NCI-H2029 (cell line): ENCODE measurements at places on chromosomes 3 and 15.

GRCh38 chr3:47022641-47023071 is 43.2 kb downstream of the NBEAL2 start:
- peak; percentile 99 for DNase-seq

DNA sequence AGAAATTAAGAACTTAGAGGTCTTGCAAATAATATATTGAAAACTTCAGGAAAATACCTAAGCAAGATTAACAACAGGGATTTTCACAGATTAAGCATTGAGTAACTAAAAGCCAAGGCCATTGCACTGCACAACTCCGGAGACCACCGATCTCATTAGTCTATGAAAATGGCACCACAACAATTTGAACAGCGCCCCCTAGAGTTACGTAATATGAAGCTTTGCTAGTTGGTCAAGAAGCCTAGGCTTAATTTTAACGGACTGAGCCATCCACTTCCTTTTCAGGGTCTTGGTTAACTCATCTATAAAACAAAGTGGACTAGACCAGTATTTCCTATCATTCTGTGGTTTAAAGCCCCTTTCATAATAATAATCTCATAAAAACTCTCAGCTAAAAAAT is 24.8 kb downstream of the TMEM212 start:
- no peak for DNase-seq

GRCh38 chr3:64687086-64687780 is 567 bp downstream of the ADAMTS9 start:
- no peak for DNase-seq

- no peak for DNase-seq
Measured at GRCh38 chr3:180059356-180059755, 22.6 kb upstream of the PEX5L start.

- DNase-seq = peak; percentile 5
Measured at GRCh38 chr3:178325330-178325729, 210.9 kb upstream of the KCNMB2 start.

DNA sequence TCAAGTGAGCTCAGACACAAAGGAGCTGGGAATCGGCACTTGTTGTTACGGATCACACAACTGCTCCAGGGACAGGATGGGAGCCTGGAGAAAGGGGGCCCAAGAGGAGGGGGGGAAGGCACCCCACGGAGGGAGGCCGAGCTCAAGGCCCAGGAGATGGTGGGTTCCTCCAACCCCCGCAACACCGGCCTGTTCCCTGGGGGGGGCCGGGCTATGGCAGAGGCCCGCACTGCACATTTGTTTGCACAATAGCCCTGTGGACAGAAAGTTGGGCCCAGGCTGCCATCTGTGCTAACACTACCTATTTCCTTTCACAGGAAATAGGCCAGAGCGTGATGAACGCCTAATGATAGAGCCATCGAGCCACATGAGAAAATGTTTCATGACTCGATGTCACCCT is 147.1 kb downstream of the NSMCE3 start:
- no peak for DNase-seq

GRCh38 chr3:100266531-100266930 is 5.7 kb downstream of the TBC1D23 start:
- no peak for DNase-seq

DNA sequence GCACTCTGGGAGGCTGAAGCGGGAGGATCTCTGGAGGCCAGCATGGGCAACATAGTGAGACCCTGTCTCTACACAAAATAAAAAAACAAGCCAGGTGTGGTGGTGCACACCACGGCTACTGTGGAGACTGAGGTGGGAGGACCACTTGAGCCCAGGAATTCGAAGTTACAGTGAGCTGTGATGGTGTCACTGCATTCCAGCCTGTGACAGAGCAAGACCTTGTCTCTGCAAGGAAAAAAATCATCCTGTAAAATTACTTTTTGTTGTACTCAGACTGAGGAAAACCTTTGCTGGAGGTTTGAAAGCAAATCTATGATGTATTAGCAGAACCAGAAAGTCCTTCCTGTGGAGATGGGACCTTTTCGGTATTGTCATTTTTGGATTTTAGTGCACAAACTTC is 63.3 kb downstream of the ATP1B3 start:
- DNase-seq = no peak

GRCh38 chr3:114624047-114624445 is 330.2 kb downstream of the TIGIT start:
- DNase-seq = peak; percentile 41

DNA sequence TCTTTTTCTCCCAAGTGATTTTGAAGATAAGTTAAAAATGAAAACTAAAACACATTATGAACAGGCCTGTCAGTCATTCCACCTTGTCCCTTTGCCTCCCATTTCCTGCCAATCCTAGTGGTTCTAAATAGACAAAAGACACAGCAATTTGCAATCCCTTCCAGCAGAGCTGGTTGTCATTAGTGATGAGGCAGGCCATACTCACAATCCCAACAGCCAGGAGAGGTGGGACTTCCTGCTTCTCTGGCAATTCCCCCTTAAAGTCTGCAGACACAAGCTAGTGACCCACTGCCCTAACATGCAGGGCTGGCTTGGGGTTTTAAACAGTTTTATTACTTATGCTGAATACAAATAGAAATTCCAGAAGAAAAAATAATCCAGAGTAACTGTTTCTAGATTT is 38.4 kb upstream of the RBP1 start:
- no peak for DNase-seq

DNA sequence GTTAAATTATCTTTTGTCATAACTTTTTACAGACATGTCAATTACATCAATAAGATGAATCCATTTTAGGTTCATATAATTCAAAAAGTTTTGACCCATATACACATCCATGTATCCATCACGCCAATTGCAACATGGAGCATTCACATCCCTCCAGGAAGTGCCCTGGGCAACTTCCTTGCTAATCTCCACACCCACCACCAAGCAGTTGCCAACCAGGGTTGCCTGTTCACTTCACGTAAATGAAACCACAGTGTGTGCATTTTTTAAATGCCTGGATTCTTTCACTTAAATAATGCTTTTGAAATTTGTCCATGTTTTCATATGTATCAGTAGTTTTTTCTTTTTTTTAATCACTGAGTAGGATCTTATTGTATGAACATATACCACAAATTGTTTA is 40.7 kb upstream of the LYZL4 start:
- DNase-seq = no peak

DNA sequence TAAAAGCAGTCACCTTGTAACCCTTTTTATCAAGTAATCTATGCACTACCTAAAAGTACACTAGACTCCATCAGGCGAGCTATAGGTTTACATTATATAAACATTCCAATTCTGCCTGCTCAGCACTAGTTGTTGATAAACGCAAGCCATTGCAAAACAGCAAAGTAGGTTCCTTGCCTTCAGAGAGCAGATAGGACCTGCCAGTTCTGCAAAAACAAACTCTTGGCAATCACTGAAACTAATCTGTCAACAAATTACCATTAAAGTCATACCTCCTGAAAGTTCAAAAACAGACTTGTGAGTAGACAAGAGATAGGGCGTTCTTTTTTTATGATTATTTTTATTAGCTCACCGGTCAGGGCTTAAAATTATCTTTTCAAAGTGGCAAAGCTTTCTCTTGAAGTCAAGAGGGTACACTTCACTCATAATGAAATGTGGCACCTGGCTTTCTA is 392.5 kb downstream of the FOXP1 start:
- no peak for DNase-seq

GRCh38 chr15:82571722-82572222 is 31.5 kb upstream of the RPS17 start:
- no peak for DNase-seq

DNA sequence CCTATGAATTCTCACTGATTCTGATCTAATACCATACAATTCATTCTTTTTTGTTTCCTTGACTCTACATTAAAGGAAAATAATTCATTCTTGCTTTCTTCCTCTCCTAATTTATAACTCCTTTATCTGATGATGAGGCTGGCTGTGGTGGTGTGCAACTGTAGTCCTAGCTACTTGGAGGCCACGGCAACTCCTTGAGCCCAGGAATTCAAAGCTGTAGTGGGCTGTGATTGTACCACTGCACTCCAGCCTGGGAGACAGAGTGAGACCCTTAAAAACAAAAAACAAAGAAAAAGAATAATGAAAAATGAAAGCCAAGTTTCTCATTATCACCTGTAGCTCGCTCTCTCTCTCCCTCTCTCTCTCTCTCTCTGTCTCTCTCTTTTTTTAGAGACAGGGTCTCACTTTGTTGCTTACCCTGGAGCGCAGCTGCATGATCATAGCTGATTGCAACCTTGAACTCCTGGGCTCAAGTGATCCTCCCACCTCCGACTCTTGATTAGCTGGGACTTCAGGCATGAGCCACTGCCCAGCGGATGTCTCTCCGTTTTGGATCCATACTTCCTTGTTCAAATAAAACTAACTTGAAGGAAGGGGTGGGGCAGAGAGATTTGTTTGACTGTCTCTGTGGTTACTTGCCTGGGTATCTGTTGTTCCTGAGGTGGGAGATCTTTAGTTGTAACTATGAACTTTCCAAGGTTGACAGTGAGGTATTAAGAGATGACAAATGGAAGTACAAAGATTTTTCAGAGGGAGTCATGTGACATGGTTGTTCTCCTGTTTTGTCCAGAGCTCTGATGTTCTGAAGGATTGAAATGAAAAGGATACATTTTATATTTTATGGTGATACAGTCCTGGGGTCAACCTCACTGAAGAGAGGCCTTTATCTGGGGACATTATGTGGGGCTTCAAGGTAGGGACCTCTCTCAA is 46.9 kb downstream of the STARD9 start:
- DNase-seq = no peak

- peak; percentile 71 for DNase-seq
Measured at GRCh38 chr3:194265505-194265892, 85.6 kb downstream of the CPN2 start.

DNA sequence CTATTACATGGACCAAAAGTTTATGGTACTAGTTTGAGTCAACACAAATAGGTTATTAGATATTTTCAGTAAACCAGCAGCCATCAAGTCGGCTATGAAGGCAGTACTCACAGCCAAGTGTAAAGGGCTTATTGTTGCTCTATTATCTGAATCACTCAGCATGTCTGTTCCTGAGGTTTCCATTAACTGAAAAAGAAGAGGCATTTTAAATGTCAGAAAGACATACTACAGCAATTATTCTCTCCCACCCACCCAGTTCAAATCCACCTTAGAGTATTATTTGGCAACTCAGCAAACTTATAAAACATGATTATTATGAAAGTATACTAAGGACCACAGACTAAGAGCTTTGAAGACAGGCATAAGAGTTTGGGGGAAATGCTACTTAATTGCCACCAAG is 93.1 kb downstream of the BTD start:
- no peak for DNase-seq

DNA sequence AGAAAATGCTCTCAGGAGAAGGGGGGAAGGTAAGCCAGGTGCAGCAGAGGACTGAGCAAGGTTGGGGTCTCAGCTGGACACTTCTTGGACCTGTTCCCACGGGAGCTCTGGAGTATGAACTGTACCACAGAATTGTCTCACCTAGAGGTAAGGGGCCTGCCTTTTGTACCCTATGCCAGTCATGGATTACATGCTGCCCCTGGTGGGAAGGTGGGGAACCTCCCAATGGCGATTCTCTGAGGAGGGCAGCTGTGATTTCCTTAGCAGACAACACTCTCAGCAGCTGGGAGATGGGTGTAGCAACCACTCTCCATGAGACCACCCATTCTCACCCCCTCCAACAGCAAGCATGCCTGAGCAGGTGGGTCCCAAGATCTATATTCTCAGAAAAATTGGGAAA is 329.4 kb upstream of the CTNNB1 start:
- DNase-seq = no peak

DNA sequence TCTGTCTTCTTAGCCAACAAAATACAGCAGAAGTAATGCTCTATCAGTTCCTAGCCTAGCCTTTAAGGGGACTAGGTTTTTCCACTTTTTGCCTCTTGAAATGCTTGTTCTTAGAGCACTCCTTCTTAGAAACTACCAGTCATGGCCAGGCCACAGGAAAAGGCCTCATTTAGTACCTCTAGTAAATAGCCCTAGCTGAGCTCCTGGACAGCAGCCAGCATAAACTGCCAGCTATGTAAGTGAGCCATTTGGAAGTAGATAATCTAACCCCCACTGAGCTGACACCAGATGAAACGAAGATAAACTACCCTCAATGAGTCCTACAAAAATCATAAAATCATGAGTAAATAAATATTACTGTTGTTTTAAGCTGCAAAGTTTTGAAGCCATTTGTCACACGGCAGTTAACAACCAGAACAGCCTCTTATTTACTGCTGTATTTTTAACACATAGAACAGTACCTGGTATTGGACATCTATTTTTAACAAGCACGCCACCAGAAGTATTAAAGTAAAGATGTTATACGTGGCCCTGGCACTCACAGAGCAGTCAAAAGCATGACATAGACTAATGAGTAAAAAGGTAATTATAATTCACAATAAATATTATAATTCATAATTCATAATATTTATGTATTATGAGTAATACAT is 12.0 kb downstream of the TBC1D5 start:
- peak; percentile 90 for DNase-seq

DNA sequence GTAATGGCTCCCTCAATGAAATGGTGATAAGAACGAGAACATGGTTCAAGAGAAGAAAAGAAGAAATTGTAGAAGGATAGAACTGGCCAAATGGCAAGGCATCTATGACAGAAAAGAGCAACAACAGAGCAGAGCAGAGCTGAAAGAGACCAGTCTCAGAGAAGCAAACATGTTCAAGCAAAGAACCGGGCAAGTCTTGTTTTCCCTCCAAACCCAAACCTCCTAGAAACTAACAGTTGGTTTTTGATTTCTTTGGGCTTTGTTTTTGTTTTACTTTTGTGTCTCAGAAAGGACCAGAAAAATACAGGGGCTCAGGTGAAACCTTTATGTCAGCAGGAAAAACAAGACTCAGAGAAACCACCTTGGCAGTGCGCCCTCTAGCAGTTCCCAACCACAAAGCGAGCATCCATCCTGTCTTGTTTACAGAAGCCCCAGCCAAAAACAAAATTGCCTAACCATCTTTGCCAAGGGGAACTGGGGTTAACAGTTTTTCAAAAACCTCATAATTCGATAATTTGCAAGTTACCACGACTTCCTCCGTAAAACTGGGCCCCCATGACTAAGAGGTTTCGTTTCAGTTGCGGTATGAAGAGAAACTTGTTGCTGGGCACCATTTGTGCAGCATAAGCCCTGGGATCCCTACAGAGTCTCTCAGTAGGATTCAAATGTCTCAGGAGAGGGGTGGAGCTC is 159.2 kb upstream of the SLC24A5 start:
- no peak for DNase-seq

DNA sequence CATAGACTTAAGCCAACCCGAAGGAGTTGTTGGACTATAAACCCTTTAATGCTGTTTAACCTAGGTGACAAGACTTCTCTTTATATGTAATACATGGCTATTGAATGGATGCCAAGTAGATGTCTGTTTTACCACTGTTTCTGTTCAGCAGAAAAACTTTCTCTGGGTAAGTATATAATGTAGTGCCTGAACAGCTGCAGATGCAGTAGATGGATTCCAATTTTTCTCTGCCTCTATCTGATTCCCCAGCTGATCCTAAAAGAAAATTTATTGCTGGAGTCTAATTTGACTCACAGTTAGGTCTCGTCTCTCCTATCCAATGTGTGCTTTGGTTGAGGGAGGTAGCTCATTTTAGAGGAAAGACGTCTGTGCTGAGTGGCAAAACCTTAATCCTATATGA is 256.5 kb upstream of the CBLB start:
- DNase-seq = no peak

DNA sequence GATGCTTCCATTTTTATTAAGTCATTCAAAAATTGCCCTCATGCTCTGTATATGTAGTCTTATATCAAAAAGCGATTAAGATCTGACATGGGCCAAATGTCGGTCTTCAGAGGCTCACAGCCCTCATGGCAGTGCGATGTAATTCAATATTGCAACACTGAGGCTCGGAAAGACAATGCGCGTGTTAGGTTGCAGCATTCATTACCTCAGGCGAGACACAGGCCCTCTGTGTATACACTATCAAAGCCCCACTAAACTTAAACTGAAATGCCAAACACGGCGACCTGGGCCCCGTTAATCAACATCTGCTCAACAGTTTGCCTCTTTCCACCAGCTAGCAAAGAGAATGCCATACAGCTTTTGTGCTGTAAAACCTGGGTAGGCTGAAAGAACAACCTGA is 413.4 kb downstream of the ERC2 start:
- no peak for DNase-seq
